ENCODE measurements at places on chromosomes 6 and 20. TPM values are rescaled to one million over a fixed set of nuclear protein-coding genes. Genes with fewer than 3 reads are reported as not detected.
A peak's percentile ranks its signal among the peaks of the same experiment; 100 is the strongest.

GRCh38 chr6:125869427-125869826 is 78.7 kb downstream of the NCOA7 start:
- DNase-seq = no peak

Gene PTPRT
- total RNA-seq = not detected

Gene CAGE1
- total RNA-seq = 0.26 TPM

GRCh38 chr6:143804835-143805239 is 38.3 kb upstream of the LTV1 start:
- DNase-seq = no peak

DNA sequence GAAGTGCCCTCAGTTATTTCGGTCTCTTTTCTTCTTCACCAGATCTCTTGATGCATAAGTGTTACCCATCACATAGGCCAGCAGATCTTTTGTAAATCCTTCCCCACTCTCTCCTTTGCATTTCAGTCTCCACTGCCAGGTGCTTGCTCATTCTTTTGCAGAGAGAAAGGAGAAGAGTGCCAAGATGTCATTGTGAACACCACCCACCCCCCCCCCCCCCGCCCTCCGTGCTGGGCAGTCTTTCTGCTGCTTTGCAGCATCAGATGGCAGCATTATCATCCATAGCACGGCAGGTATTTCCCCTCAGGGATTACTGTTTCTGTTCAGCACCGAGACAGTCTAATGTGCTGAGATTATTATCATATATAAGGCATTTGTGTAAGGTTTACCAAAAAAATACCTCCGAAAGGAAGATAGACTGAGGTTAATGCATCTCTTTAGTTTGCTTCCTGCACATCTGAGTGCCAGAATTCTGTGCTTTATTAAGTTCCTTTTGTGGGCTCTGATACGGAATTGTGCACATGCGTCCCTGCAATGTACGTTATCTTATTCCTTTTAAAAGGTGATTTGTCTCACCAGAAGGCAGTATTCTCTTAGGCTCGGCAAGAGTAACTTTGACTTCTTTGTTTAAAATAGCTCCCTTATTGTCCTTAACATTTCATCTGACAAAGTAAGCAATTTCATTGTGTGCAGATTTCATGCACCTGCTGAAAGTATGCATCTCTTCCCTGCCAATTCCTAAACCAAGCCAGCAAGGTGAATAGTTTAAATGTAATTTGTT is 128.8 kb downstream of the PHACTR1 start:
- DNase-seq = no peak

DNA sequence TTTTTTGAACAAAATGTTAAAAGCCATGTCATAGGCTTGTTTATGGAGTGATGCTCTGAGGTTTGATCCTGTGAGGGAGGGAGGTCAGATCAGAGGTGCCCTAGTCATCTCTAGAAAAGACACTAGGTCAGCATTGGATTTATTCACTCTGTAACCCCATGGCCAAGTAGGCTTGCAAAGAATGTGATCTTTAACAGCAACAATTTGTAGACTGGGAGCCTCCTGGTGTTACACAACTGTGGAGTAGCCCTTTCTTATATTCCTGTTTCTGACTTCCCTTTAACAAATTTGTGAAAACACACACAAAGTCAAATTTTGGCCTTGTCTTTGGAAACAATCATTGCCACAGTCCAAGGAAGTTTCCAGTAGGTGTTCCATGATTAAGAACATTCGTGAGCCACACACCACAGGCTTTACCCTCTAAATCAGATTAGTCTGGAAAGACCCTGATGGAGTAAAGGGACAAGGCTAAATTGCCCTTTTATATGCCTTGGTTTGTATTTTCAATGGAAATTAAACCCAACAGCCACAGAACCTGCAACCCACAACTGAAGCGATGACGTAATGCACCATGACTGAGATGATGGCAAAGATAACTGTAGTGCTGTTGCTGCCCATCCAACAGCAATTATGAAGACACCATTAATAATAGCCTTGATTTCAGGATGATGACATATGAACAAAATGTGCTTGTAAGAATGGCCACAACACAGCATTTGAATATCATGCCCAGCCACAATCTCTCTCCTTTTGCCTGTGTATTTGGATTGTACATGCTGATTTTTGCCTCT is 22.1 kb downstream of the SCP2D1 start:
- DNase-seq = no peak

DNA sequence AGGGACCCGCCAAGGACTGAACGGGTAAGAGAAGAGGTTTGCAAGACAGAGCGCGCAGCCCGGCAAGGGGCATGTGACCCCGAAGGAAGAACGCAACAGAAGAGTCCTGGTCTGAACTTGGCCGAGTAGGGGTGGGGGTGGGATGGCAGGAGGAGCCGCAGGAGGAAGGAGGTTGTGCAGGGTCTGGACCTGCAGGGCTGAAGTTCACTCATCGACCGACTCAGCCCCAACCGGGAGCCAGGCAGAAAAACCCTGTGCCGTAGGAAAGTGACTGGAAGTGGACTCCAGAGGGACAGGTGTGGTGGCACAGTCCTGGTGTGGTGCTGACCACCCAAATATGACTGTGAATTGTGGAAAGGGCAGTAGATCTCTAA is 15.2 kb downstream of the ADISSP start:
- DNase-seq = no peak

- DNase-seq = no peak
Observed at GRCh38 chr20:62495749-62496567, 20.2 kb upstream of the GATA5 start.

Gene TAP2
- total RNA-seq = 136 TPM

- peak; percentile 83 for DNase-seq
Observed at GRCh38 chr6:25960734-25961133, 1.9 kb upstream of the TRIM38 start.

GRCh38 chr6:170096191-170096802 is 194.6 kb downstream of the DLL1 start:
- DNase-seq = no peak

Gene CSNK2B
- 219 TPM for total RNA-seq

GRCh38 chr20:13515796-13516558 is 122.8 kb downstream of the TASP1 start:
- DNase-seq = no peak

- no peak for DNase-seq
Observed at GRCh38 chr20:62327726-62328495, 25.1 kb downstream of the ADRM1 start.

DNA sequence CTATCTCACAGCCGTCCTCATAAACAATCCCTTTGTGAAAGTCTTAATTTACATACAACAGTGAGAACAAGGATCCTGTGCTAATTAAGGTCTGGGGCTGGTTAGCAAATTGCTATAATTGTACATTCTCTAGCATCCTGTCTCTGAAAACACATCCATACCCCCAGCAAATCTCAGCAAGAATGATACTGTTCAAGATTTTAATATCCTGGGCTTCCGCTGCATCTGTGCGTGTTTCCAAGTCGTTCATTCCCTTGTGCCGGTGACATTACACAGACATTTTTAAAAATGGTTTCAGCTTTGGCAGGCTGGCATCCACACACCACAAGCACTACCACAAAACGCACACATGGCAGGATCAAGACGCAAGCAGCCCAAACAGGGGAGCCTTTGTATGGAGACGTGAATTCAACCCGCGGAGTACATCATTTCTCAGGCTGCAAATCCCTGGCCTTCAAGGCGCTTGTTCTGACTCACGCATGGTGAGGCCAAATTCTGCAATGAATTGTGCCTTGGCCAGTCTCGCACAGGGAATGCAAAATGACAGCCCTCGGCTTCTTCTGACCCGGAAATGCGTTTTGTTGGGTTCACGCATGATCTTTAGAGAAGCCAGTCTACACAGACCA is 20.3 kb downstream of the ZMYND8 start:
- no peak for DNase-seq

GRCh38 chr6:4344317-4344899 is 209.0 kb upstream of the ECI2 start:
- DNase-seq = no peak

DNA sequence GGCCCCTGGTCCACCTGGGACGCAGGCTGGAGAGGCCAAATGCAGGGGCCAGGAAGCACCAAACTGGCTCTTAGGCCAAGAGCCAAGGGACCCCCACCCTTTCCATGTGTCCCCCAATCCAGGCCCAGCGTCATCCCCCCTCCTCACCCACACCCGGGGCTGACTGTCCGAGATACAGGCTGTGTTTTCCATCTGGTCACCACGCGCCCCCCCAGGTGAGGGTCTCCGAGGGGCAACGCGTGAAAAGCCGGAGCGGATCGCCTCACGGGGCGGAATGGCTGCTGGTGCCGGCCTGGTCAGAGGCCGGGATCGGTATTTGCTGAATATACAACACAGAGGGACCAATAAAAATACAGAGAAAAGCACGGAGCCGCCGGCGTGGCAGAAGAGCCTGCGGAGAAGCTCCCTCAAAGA is 5.2 kb upstream of the ABHD16B start:
- no peak for DNase-seq

Gene EYA2
- not detected for total RNA-seq

DNA sequence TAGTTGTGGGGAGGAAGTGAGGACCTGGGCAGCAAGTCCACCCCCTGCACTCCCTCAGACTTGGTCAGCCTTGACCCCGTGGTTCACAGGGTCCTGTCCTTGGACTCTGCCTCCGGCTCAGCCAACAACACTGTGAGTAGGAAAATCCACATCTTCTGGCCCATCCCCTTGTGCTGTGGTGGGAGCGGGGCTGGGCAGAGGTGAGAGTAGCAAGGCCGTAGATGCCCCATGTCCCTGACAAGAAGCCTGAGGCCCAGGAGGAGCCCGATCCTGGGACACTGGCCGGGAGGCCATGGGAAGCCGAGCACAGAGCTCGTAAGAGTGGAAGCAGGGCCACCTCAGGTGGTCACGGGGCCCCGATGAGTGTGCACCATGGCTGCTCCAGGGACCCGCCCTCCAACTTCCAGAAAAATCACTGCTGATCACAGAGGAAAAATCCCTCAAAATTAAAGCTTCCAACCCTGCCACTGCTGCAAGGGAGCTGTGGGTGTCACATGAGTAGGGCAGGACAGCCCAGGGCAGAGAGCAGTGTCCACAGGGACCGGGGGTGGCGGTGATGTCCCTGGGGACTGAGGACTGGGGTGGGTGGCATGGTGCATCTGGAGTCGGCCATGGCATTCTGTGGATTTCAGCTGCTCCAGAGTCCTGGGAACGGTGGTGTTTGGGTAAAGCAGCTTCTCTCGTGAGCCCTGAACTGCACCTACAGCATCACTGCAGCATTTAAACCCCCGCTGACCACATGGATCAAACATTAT is 189.4 kb downstream of the DLL1 start:
- no peak for DNase-seq

Gene OPRM1
- total RNA-seq = not detected

DNA sequence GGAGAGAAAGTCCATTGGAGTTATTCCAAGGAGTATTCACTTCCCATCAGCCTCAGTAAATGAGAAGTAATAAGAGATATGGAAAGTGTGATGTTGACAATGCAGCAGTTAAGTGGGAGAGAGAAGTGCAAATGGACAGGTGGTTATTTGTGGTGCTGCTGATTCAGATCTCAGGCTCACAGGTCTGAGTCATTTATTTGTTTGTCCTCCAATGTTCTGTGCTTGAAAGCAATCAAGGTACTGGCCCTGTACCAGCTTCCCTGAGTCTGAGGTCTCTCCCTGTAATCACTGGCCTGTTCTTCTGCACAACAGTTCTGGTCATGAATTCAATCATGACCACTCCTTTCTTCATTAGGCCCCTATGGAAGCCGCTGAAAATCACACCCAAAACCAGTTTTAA is 827.7 kb downstream of the MAFB start:
- no peak for DNase-seq

Measured in activated naive CD4-positive, alpha-beta T cell treated with anti-CD3 and anti-CD28 coated beads for 36 hours (primary cell).